NCI-H1105 treated with DMSO at 0.1 percent for 48 hours (cell line): ENCODE measurements at places on chromosomes 13 and 19.

DNA sequence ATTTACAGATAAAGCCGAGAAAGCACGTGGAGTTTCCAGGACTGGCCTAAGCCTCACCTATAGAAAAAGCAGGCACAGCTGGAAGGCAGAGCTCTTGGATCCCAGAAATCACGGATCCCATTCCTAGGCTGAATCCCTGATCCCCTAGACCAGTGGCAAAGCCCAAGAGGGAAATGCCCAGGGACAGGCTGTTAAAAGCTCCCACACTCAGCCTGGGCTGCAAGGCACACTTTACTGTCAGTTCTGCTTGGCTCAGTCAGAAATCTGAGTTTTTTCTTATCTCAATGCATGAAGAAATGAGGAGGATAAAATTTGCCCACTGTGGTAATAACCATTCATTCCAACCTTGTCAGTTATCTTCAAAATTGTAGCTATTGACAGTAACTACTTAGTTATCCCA is 8.0 kb upstream of the FUT2 start:
- DNase-seq, result no peak

DNA sequence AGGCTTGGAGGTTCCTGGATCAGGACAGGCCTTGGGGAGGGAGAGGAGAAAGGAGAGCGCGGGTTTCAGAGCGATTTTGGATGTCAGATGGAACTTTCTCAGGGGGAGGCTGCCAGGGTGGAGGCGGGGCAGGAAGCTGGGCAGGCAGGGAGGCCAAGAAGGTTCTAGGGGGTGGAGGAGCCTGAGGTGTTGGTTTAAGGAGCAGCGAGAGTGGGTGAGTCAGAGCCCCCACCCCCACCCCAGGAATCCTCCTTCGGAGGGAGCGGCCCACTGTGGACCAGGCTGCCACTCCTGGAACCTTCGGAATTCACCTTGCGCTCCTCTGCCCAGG is 15.9 kb upstream of the NOP53 start:
- no peak for DNase-seq

DNA sequence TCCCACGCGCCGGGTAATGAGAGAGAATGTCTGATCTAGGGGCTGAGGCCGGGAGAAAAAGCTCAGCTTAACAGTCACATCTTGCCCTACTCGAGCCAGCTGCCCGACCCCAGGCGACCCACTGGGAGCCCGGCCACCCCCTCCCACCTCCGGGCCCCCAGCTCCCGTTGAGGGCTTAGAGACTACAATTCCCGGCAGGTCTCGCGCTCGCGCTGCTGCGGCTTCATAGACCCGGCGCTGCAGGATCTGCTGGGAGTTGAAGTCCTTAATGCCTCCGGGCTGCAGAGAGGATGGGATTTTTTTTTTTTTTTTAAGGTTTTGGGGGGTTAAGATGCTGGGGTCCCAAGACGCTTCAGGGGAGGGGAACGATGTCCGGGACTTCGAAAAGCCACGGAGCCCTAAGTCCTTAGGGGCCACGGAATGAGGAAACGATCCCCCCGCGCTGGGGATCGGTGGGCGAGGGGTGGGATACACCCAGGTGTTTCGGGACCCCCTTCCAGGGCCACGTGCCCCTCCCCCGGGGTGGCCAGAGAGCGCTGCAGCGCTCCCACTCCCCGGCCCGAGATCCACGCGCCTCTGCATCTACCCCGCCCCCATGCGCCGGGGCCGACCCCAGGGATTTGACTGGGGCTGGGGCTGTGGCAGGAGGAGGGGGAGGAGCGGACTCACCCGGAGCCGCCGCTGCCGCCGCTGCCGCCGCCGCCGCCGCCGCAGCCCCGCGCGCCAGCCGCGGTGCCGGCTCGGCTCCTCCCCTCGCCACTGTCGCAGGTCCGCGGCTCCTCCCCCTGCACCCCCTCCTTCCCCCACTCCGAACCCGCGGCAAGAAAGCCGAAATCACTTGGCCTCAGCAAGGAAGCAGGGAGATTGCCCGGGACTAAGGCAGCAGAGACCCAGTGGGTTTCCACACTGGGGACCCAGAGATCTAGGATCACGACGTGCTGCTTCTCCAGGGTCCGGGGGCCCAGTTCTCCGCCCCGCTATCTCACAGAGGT is at the start of gene SYT3:
Gene SYT3, minus strand, starts transcription at position 761 of the 992 bp plus-strand sequence. CDS start 2,470 bp downstream, outside the sequence.
- DNase-seq, result peak; percentile 42

GRCh38 chr13:95341441-95341840 is 40.2 kb upstream of the ABCC4 start:
- DNase-seq, result no peak

DNA sequence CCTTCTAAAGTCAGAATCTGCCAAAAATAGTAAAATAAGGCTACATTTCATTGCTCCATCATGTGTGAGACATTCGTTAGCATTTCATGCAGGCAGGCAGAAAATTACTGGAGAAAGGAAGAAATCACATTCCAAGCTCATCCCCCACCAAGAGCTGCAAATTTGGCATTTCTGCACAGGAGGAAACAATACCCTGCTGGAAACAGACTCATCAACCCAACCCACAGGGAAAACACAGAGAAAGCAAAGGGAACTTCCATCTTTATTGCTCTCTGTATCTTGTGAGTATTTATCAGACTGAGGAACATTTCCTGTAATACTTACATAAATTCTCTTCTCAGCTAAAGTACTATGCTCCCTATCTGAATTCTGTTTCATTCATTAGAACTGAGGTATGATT is 95.7 kb downstream of the KCTD12 start:
- no peak for DNase-seq

DNA sequence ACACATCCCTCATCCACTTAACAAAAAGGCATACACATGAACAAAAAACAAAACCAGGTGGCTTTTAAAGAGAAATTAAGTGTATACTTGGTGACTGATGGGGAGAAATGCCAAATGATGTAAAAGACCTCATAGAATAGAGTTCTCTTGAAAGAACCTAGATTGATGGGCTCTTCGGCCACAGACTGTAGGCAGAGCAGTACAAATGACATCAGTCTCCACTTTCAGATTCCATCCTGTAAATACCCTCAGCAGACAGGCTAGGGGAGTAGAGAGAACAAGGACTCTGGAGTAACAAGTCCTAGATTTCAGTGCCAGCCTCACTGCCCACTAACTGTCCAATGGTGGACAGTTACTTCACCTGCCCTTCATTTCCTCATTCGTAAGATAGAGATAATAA is 203.8 kb downstream of the MZT1 start:
- peak; percentile 29 for DNase-seq

- no peak for DNase-seq
Measured at GRCh38 chr19:3459089-3459881, 21.0 kb downstream of the SMIM24 start.

DNA sequence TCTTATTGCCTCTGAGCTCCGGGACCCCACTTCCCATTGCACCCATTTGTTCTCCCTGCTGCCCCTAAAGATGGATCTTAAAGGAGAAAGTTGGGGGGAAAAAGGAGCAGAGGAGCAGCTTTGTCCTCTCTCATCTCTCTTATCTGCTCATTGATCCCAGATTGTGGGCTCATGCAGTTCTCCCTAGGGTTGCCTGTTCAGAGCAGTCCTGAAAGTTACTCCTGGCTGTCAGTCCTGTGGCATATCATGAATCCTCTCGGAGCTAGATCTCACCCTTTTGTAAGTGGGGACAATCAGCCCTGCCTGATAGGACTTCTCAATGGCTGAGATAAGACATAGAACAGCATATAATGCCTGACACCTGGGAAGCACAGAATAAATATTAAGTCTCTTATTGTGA is 440.3 kb downstream of the IRS2 start:
- no peak for DNase-seq

- DNase-seq, result no peak
Measured at GRCh38 chr13:112063807-112064206, 3.1 kb upstream of the SOX1 start.

DNA sequence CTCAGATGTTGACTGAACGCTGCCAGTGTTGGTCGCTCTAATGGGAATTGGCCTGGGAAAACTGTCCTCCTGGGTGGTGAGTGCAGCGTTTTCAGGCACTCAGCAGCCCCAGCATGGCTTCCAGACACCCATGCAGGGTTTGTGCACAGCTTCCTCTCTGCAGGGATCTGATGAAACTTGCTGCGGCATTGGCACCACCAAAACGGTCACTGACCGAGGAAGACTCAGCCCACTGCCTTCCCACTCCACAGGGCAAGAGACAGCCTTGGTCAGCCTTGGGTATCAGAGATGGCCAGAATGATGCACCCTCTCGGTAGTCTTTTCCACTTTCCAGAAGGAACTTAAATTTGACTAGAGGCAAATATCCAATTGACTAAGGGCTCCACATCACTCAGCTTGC is 398.9 kb downstream of the IRS2 start:
- no peak for DNase-seq

DNA sequence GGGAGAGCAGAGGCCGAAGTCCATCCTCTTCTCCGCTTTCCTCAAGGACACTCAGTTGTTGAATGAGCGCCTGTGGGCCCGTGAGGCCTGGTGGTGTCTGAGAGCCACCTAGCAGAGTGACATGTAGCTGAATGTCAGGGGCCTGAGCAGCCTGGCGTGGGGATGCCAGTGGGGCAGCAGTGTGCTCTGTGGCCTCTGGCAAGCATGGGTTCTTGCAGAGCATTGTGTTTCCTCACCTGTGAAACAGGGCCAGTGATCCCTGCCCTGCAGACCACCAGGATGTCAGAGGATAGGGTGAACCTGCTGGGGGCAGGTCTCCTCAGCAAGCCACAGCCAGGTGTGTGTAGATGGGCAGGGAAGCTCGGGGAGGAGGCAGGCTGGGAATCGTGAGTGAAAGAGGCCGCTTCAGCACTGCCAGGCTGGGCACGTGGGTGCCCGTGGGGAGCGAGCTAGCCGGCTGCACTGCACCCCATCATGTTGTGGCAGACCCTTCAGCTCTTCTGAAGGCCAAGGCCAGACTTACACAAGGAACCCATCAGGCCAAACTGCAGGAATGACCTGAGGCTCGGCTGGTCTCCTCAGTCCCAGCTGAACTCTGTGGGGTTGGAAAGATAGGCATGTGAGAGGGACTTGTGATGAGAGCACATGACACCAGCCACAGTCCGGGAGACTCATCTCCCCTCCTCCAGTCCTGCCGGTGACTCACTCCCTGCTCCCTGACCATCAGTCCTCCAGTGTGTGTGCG is 5.0 kb downstream of the PPP1R37 start:
- no peak for DNase-seq

DNA sequence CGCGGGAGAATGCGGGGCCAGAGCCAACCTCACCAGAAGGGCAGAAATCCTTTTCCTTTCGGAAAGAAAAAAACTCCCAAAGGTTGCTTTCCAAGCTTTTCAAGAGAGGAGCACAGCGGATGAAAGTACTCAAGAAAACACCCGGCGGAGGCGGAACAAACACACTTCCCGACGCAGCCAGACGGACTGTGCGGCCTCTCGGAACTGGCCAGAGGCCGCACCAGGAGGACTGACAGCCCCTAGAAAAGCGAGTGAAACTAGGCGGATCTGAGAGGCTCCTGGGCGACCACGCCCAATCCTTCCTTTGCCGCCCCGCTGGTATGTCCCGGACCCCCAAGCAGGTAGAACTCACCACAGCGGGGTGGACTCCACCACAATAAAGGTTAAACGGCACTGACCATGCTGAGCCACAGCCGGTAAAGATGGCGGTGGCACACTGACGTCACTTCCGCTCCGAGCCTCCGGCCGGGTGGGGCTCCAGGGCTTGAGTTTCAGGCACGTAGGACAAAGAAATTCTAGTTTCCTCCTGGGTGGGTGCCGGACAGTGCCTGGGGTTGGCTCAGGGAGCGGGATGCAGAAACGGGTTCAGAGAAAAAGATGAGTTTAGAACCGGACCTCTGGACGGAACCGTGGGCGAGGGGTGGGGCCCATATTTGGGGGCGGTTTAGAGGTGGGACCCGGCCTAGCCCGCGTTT is at the start of gene ZNF562:
Gene ZNF562, minus strand, starts transcription at position 438 of the 695 bp plus-strand sequence. CDS start 14,356 bp downstream, outside the sequence.
- DNase-seq, result peak; percentile 81

DNA sequence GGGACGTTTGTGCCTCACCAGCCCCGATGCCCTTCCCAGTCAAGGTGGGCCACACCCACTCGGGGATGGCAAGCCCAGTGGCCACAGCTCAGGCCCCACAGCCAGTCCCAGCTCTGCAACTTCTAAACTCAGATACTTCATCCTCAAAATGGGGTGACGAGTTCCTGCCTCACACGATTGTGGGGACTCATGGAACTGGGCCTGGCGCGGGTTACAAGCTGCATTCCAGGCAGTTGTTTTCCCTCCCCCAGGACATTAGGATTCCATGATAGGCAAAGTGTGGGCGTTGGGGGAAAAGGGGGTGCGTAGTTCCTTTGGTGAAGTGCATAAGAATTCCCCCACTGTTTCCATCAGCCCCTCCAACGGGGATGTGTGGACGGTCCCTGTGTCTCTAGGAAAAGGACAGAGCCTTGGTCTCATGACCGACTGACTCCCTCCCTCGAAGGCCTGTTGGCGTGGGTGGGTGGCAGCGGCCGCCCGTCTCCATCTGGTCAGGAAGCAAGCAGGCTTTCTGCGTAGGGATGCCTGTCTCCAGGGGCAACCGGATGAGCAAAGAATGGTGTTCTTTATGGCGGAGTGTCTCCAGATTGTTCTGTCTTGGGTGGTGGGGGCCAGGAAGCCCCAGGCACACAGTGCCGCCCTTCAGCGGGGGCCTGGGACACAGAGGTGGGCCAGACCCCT is 21.1 kb upstream of the NPAS1 start:
- no peak for DNase-seq

GRCh38 chr13:109669234-109669612 is 117.2 kb downstream of the IRS2 start:
- no peak for DNase-seq
